CMK (cell line): ENCODE measurements at places on chromosomes 12 and 14.

DNA sequence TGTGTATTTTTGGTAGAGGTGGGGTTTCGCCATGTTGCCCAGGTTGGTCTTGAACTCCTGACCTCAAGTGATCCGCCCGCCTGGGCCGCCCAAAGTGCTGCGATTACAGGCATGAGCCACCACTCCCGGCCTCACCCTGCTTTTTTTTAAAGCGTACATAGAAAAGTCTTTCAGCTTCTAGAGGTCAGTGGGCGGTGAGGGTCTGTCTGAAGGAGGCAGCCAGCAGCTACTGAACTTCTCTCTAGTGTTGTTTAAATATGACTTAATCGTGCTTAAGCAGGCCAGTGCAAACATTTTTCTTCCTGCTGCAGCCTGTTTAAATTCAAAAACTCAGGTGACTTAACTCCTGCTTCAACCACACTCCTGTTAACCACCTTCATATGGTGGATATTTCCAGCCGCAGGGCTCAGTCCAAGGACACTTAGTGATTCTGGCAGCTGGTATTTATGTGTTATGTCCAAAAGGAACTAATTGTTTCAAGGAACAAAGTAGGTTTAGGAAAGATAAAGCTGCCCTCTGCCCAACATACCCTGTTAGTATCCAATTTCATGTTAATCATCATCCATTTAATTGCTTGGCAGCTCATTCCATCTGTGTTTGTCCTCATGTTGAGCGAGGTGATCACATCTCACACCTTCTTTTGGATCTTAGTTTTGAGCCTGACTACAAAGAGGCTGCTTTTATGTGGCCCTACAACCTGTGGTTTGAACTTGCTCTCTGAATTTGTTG lies 2.0 kb downstream of the PRKAB1 start:
- DNase-seq = no peak

DNA sequence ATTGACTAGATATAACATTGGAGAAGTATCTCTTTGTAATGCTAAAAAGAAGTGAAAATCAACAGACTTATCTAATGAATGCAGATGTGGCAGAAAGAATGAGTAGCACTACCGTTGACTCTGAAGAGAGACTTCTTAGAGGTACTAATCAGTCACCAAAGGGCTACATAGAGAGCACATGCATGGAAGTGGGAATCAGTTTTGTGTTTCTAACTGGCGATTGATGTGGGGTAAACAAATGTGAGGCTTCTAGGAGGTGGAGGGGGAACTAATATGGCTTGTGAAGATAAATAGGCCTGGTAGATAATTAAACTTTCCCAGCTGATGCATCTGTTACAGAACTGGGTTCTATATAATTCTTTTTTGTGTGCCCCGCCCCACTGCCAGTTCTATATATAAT lies 10.5 kb downstream of the COCH start:
- no peak for DNase-seq

DNA sequence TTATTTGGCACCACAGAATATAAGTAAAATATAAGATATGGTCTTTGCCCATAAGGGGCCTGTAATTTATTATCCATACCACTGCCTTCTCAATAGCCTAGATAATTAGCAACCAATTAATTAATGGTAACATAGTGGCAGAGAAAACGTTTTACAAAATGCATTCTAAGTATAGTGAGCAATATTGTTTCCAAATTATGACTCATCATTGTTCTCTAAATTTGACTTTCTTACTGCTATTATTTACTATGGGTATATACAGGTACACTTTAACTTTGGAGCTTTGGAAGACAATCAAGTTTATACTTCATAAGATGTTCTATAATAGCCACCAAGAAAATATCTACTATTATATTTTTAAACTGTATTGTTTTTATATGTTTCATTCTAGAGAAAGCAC lies 26.7 kb downstream of the DCP1B start:
- no peak for DNase-seq

DNA sequence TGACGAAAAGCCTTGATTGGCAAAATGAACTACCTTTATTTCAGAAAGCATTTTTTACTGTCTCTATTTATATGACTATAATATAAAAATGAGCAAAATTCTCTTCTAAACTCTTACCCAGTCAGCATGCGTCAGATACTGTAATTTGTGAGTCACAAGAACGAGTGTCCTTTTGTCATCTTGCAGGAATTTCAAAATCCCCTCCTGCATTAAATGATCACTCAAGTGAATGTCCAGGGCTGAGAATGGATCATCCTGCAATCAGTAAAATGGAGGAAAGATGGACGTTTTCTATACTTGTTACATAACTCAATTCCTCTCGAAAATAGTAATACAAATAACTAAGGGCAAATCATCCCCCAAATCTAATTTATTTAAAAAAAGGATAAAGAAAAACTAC lies 77.7 kb upstream of the KCNJ8 start:
- DNase-seq = no peak

GRCh38 chr14:70407621-70408020 lies 9.3 kb downstream of the SYNJ2BP start:
- no peak for DNase-seq

GRCh38 chr12:95240556-95240955 lies 22.9 kb downstream of the VEZT start:
- DNase-seq = no peak

- no peak for DNase-seq
Measured at GRCh38 chr14:55938249-55938791, 179.9 kb upstream of the PELI2 start.

DNA sequence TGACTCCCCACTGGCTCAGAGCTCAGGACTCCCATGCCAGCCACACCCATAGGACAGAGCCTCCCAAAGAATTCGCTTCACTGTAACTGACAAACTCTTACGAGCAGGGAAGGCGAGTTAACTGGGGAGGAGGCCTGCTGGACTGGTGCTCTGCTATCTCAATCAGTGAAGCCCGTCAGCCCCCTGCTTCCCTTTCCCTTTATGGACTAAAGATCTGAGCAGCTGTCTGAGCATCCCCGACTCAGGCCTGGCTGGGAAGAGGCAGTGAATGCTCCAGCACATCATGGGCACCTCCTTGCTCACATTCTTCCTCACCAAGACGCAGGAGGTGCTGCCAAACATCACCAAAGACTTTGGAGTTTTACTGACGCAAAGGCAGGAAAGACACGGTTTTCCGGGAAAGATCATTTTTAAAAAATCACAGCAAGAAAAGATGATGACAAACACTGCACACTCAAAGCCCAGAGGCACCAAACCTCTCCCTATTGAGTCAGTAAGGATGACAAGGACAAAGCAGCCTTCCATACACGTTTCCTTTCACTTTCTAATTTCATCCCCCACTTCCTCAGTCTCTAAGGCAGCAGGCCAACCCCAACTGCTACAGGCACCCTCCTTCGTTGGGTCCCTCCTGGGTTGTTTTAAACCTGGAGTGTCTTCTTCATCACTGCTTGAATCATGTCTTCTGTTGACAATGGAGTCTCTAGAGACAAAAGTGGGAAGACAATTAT lies 45.0 kb upstream of the P2RX7 start:
- no peak for DNase-seq

DNA sequence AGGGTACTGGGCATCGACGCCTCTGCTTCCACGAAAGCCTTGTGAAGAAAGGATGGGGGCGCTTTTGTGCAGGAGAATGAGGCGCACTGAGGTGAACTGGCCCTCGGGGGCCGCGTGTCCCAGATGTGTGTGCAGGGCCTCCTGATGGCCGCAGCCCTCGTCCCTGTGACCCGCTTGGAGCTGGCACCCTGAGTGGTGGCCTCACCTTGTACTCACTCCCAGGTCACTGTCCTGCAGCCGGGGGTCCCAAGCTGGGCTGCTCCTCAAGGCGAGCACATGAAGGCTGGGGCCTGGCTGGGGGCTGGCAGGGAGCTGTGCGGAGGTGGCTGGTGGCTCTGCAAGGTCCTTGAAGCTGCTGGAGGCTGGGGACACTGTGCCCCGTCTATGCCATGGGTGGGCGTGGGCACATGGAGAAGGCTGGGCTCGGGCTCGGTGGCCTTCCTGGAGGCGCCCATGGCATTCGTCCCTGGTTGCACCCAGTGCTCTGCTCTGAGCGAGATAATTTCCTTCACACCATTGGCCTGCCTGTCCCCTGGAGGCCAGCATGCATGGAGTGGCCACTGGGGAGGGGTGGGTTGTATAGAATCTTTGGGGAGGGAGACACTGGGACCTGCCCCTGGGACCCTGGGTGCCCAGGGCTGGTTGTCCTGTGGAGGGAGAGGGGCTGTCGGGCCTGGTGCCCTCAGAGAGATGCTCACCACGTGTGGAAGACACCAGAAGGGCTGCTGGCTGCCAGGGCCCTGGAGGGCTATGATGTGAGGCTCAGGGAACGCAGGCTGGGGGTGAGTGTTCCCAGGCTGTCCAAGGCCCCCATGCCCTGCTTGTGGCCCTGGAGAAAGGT lies 79.3 kb downstream of the TMEM121 start:
- DNase-seq = no peak

DNA sequence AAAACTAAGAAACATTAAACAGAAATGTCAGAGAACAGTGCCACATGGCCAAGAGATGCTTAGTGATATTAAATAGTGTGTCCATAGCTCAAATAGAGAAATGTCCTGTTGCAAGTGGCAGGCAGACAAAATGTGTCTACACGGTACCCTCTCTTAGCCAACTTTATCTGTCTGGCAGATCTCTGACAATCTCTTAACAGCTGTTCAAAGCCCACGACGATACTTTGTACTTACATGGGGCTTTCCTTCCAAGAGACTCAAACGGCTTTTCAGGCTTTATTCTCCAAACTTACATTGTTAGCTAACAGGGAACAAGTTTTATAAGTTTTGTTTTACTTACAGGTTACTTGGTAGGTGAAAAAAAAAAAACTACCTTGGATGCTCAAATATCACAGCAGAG lies 45.6 kb downstream of the ARMH4 start:
- no peak for DNase-seq

DNA sequence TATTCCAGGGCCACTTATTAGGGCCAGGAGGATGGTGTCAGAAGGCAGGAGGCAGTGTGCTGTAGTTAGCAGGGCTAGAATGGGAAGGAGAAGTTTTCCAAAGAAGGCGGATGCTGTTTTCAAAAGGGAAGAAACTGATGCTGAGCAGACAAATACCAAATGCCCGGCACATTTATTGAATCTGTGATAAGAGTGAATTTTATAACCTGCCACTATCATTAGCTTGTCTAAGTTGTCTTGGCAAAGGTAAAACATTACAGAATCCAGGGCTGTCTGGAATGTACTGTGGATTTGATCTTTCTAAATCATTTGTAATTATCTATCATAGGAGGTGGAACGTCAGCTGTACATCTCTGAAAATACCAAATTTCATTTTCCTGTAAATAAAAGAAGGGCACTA lies 40.8 kb downstream of the NDUFA12 start:
- no peak for DNase-seq

GRCh38 chr12:56296295-56296694 lies 3.8 kb downstream of the CS start:
- DNase-seq = no peak

GRCh38 chr14:52918486-52918885 lies 32.4 kb downstream of the FERMT2 start:
- DNase-seq = no peak

DNA sequence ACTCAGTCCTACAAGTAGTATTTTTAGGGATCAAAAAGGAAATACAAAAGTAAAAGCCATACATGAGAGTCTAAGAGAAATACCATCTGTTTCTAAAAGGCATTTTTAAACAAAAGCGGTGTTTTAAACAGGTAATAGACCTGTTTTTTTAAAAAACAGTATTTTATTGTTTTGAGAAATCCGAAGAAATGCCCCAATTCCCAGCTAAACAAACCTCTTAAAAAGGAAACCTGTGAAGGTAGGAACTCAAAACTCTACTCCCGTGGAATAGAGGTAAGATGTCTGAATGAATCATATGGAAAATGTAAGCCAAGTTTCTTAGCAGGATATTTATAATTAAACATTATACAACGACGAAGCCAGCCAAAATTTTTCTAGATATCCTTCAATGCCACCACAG lies 2.0 kb downstream of the PPP1R13B start:
- no peak for DNase-seq

DNA sequence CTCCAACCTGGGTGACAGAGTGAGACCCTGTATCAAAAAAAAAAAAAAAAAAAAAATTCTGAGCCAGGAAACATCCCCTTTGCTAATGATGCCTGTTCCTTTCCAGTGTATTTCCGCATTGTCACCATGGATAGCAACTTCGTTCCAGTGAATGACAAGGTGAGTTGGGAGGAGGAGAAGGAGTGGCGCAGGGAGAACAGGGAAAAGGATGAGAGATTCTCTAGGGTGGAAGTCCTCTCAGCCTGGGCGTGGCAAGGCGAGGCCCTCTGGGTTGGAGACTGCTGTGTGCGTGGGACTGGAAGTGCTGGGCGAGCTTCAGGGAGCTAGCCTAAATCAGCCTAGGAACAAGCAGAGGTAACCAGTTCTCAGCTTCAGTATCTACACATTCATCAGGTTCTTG lies 7.2 kb downstream of the A2ML1 start:
- no peak for DNase-seq

DNA sequence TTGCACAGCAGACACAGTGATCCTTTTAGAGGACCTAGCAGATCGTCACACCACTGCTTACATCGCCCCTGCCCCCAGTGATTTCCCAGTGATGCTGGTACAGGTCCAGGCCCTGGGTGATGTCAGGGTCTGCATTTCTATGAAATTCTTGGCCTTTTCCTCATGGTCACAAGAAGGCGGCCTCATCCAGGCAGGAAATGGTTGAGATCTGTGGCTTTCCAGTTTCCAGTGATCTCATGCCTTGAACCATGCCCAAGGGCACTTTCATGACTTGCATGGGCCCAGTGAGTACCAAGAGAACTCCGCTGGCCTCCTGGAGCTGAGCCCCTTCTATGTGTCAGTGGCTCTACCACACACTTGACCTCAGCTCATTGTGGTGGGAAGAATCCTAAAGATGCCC lies 41.9 kb upstream of the BDKRB2 start:
- no peak for DNase-seq

GRCh38 chr12:118512669-118513068 lies 136.3 kb downstream of the SUDS3 start:
- DNase-seq = no peak

- no peak for DNase-seq
Measured at GRCh38 chr12:65984227-65984479, 146.4 kb downstream of the LLPH start.

DNA sequence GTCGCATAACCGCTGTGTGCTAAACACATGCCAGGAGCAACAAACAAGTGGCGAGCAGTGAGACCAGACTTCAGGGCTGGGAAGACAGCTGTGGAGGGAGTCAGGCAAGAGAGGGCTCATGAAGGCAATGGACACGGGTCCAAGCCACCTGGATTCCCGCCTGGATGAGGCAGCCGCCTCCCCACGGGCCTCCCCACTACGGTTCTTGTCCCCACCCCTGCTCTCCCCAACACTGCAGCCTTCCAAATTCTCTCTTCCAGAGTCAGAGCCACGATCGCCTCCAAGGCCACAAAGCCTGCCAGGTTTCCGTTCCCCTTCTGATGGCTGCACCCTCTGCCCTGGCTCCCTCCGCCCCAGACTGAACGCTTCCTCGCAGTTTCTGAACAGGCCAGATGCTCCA lies 36.1 kb upstream of the PIWIL1 start:
- DNase-seq = no peak

GRCh38 chr12:25585662-25586061 lies 32.6 kb upstream of the LMNTD1 start:
- no peak for DNase-seq

- DNase-seq = peak; percentile 20
Measured at GRCh38 chr12:106223485-106224354, 24.1 kb downstream of the CKAP4 start.

GRCh38 chr14:66998013-66998412 lies 191.2 kb upstream of the GARIN2 start:
- DNase-seq = no peak

GRCh38 chr12:48629541-48629940 lies 52.5 kb downstream of the KANSL2 start:
- DNase-seq = no peak
